ENCODE measurements at places on chromosomes 7 and 10.

DNA sequence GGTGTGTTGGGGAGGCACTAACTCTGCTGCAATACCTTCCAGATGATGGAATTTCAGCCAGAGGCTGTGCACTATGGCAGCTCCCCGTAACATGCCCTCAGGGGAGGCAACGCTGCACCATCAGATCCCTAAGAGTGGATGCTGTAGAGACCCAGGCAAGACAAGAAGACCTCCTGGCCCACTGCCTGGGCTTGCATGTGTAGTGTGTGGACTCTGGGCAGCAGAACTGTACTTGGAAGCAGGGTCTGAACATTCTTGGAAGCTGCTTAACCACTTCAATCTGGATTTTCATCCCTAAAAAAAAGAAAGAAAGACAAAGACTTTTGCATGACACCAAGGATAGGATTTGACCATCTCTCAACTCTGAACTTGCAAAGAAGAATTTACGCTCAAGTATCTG, 297.5 kb upstream of the NRP1 start:
- no peak for DNase-seq

DNA sequence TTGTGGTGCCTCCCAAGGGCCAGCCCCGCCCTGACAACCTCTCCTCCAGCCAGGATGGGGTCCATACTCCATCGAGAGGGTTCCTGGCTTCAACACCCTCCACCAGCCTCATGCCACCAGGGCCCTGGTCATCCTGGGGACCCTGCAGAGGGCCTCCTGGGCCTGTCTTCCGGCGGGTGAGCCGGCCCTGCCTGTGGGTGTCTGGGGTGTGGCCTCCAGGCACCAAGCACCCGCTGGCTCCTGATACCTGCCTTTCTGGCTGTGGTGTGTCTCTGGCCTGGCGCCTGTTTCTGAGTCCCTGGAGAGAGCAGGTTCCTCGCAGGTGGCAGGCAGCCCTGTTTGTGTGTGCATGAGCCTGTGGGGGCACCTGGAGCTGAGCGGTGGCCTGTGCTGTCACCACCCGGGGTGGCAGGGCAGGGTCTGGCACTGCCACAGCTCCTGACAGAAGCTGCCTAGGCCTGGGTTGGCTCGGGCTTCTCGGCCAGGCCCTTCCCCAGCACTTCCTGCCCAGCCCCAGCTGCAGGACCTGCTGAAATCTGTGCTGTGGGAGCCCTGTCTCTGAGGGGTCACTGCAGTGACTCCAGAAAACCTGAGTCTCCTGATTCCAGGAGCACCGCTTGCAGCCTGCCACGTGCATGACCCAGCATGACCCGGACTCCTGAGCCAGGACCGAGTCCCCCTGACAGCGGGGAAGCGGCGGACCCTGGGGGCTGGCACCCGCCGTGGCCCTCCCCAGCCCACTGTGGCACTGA, 18.4 kb downstream of the ADAM8 start:
- peak; percentile 79 for DNase-seq

DNA sequence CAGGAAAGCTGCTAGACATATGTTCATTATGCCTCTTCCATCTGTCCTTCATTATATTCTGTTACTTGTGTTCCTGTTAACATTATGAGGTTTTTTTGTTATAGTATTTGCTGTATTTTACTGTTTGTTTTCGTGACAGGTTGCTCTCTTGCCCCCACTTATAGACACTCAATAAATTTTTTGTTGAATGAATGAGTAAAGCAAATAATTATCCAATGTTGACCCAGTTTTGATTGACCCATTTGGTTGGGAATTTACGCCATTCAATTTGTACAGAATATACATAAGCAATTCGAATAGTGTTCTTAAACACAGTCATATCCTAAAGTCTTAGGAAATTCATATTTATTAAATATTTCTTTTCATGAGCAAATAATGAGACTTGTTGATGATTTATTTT, 11.8 kb downstream of the CCSER2 start:
- DNase-seq, result no peak

DNA sequence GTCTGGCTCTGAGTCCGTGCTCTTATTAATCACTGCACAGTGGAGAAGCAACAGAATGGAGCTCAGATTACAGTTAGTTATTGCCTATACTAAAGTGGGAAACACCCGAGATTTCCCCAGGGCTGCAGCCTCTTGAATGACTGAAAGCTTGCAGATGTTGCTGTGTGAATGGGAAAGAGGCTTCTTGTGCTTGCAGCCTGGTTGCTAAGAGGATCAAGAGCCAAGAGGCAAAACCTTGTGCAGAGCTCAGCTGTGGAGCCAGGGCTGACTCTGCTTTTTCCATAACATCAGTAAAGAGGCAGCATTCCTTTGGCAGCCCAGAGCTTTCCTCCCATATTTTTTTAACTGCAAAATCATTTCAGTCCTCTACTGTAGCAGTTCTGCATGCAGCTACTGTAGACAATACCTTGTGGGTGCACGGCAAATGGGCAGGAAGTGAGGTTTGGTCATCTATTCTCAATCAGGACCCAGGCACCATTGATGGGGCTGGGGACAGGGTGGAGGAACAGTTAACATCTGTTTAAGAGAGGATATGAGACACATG, 86.5 kb downstream of the RALA start:
- DNase-seq, result no peak

DNA sequence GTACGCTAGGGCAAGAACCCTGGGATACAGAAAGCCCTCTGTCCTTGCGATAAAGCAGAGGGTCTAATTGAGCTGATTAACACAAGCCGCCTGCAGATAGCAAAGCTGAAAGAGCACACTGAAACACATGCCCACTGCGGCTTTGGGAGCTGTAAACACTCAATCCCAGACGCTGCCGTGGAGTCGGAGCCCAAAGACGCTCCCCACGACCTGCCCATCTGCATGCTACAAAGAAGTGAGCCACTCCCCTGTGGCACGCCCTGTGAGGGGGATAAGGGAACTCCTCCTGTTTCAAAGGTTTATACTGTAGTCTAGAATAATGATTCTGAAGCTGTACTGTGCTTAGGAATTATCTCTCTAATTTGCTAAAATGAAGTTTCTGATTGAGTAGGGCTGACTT, 985.6 kb upstream of the GHITM start:
- DNase-seq, result no peak

All from activated CD8-positive, alpha-beta memory T cell treated with anti-CD3 and anti-CD28 coated beads, Interleukin-2, amount 50 U/mL, for 48 hours (primary cell).